Stimulated activated CD4-positive, alpha-beta T cell treated with anti-CD3 and anti-CD28 coated beads, Interleukin-4, amount 100 ng/mL, for 4 hours (primary cell): ENCODE measurements at places on chromosomes 6 and 20.

GRCh38 chr6:23505026-23505425 lies 621.0 kb upstream of the NRSN1 start:
- DNase-seq, result no peak

GRCh38 chr6:138857775-138858174 lies 61.9 kb downstream of the ECT2L start:
- no peak for DNase-seq

DNA sequence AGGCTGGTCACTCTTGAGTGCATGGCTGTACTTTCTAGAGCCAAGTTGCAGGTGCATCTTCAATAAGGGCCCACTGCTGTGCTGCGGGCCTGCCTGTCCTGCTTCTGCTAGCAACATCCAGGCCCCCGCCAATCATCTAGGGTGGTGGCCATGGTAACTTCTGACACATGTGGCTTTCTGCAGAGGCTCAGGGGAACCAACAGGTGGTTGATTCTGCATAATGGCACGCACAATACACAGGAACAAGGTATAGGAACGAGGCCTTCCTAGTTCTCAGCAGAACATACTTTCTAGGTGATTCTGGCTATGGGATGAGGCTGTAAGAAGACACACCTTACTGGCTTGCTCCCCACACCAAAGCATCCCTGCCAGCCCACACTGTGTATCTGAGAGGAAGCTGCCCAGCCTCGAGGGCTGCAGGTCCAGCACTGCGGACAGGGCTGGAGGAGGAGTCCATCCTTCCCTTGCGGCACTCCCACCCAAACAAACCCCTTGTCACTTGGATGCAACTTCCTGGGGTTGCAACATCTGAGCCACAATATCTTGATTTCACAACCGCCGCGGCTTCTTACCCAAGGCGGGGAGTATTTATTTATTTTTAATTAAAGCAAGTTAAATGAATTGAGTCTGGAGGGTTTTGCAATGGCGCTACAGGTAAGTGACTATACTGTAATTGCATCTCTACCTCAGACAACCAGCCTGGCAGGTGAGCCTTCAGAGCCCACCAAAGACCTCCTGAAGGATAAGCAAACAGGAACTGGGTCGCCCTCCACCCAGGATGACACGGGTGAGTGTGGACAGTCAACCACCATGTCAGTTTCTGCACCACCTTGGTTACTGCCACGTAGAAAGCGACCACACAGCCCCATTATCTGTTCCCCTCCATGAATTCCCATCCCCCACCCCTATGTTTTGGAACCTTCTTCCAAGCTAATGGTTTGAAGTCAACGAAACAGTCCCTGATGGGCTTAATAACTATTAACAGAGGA lies 49.6 kb downstream of the SULF2 start:
- DNase-seq, result no peak

DNA sequence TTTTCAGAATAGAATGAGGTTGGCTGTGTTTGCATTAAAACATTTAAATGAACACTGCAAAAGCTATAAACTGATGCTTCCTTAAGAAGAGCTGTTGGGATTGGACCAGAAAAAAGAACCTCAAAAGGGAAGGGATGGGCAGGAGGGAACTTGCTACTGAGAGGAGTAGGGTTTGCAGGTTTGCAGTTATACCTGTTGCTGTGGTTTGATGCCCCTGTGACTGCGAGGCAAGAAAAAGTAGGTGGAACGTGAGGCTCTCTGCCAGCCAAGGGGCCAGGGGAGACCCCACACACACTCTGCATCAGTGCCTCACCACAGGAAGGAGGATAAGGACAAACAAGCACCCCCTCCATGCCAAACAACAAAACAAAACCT lies 197.2 kb downstream of the BCAS1 start:
- DNase-seq, result no peak

- DNase-seq, result no peak
Observed at GRCh38 chr6:135354407-135354806, 143.1 kb downstream of the AHI1 start.

DNA sequence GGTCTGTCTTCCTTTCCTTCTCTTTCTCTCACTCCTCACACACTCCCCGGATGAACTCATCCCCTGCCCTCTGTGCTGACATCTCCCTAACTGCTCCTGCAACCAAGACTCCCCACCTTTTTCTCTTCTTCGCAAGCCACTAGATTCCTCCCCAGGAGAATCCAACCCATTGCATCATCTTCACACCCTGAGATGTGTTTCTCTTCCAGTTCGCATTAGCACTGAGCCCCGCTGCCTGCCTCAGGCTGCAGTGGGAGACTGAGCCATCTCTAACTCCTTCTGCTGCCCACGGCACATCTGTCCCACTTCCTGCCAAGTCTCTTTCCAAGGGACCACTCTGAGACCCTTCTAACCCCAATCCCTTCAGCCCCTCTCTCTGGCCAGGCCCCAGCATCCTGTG lies 67.2 kb upstream of the NNAT start:
- DNase-seq, result no peak

DNA sequence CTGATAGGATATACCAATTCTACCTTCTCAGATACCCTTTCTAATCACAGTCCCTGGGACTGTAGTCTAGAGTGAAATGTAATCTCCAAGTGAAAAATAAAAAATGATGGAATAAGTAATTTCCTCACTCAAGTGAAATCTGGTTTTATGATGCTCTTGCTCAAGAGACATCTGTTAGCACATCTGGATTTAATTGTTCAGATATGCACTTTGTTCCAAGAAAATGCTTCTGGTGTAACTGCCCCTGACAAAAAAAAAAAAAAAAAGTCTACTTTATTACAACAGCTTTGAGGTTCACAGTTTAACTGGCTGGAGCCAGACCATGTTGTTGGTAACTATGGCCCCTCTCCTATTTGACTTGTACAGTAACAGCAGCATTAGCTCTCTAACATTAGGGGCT lies 251.8 kb downstream of the BTBD9 start:
- no peak for DNase-seq

DNA sequence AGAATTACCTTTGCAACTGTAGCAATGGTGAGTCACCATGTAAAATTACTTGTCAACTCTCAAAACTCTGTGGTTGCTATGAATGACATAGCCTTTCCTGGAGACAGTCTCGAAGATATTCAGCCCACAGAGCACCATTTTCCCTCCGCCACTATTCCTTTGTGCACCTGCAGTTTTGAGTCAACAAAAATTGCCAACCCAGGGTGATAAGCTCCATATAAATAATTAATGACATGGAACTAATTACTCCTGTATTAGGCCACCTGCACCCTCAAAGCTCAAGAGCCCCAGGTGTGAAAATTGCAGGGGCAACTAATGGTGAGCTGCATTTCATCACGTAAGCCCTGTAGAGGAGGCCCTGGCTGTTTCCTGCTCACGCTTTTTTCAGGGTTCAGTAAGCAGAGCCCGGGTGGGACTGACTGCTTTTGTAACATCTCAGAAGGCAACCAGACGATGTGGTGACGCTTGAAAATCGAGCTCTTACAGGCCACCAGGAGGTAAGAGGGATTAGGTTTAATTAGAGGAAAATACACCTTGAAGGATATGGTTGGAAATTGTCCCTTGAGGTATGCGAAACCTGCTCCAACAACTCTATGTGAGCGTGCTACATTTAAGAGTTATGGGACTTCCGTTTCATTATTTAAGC lies 70.8 kb downstream of the BMP2 start:
- no peak for DNase-seq

GRCh38 chr6:43742285-43742684 lies 27.7 kb upstream of the VEGFA start:
- no peak for DNase-seq

- DNase-seq, result no peak
Observed at GRCh38 chr6:128642132-128642531, 121.7 kb upstream of the PTPRK start.

GRCh38 chr6:112357791-112358190 lies 10.7 kb downstream of the RFPL4B start:
- no peak for DNase-seq

- no peak for DNase-seq
Observed at GRCh38 chr6:75217193-75217592, 11.3 kb upstream of the COL12A1 start.

DNA sequence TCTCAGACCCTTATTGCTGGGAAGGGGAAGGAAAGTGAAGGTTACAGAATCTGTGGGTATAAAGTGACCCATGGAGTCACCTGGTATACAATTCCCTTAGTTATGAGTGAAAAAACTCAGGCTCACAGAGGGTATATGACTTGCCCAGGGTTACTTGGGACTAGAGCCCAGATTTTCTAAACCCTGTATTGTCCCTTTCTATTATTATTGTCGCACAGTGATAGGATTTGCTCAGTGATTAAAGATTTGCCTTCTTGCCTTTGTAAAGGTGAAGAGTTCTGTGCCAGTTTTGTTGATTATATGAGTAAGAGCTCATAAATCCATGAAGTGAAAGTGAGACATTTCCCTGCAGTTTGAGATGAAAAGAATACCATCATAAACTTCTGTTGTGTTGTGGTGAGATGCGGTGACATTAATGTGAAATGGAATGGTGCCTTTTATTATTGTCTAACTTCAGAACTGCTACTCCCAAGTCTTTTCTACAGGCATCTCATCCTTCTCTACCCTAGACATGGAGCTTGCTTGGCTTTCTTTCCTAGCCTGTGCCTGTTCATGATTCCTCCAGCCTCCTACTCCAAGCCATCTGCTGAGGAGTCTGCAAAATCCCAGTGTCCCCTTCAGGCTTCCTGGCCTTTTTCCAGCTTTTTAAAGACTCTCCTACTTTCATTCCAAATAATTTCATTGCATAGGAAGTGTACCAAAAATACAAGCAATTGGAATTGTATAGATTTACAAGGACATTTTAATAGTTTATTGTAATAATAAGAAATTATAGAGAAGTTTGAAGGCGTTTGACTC lies 33.5 kb upstream of the ADIG start:
- no peak for DNase-seq
